T47D (cell line): ENCODE measurements at places on chromosomes 11 and 22.

DNA sequence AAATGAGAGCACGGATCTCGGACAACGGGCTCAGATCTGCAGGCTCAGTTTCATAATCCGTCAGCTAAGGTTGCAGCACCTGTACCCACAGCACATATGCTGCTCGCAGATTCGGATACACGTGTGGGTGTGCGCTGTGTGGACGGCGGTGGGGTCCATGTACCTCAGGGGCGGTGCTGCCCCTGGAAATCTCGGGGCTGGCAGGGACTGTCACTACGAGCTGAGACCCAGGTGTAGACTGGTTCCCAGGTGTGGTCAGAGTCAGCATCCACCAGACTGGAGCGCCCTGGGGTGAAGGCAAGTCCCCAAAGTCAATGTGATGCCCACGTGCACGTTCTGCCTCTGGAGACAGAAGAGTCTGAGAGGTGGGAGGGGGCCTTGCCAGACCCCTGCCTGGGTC is 989.3 kb downstream of the BRD1 start:
- no peak for DNase-seq

- DNase-seq, result no peak
These were observed 18.9 kb downstream of the EPS8L2 start for GRCh38 chr11:724778-725386.

DNA sequence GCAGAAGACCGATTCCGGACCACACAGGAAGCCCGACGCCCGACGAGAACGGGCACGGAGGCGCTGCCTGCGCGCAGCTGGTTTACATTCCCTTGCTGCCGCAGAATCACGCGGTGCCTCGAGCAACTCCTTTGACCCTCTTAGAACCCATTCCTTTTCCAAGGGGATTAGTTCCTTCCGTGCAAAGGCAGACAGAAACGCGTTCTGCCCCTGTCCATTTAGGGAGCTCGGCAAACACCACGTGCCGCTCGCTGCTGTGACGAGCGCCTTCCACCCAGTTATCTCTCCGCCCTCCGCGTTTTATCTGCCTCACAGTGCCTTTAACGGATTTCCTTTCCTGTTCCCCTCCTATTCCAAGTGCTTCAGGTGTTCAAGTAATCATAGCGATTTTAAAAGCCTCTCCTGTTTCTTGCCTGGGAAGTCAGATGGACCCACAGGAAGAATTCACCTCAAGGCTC is 24.1 kb upstream of the MICAL3 start:
- peak; percentile 16 for DNase-seq

DNA sequence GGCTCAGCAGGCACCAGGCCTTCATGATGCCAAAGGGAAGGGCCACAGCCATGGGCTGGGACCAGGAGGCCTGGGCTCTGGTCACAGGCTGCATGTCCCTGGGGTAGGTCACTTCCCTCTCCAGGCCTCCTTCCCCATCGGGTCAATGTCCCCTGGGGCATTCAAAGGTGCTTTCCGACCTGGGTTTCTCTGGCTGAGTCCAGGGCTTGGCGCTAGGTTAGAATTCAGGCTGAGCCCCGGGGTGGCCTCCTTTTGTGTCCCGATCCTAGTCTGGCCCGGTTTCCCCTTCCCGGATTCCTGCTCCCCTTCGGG is 12.2 kb downstream of the MAFF start:
- no peak for DNase-seq

GRCh38 chr11:65764434-65764833 is 16.3 kb downstream of the AP5B1 start:
- DNase-seq, result no peak

DNA sequence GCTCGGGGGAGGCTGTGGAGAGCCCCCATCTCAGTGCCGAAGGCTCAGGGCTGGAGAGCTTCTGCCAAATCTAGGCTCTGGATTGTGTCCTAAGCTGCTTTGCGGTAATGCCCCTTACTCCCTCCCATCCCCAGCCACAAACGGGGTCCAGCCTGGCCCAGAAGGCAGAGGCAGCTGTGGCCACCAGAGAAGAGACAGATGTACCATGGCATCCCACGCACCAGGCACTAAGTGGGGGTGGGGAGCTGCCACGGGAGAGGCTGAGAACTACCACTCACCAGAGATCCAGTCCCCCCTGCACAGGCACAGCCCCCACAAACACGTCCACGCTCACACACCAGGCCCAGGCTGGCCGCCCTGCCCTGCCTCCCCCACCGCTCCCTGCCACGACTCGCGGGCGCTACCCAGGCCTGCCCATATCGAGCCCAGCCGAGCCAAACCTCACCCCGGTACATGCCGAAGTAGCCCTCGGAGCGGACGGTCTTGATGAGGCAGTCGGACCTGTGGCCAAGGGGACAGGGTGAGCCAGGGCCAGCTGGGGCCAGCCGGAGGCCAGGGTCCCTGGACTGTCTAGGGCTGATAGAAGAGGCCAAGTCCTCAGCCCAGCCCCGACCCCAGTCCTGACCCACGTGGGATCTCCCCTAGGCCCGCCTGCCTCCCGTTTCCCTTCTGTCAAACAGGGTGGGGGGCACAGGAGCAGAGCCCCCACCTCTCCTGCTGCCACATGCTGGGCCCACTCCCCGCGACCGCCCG is 3.9 kb downstream of the SLC25A22 start:
- no peak for DNase-seq

GRCh38 chr11:43738600-43739409 is 58.3 kb downstream of the HSD17B12 start:
- DNase-seq, result peak; percentile 83

DNA sequence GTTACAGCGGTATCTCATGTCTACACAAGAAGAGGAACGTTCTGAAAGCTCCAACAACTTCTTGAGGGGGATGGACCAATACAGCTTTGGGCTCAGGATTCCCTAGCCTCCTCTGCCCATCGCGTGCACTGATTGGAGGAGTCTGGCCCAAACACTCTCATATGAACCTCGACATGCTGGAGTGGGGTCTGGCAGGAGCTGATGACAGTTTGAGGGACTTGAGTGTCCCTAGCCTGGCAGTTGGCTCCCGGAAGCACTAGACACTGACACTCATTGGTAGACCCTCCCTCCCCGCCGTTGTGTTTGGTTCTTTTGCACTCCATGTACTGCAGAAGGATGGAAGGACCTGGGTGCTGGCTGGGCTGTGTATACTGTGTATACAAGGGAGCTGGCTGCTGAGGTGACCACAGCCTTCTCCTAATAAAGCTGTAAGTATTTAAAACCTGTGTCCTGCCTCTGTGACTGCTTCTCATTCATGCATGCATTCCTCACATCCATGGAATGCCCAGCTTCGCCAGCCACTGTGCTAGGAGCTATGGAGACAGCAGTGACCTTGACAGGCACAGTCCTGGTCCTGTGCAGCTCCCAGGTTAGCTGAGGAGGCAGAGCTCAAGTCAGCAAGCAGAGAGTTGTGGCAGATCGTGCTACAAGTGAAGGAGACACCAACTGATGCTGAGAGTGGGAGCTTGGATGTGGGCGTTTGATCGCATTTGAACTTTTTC is 27.9 kb downstream of the ADAMTS15 start:
- DNase-seq, result no peak

DNA sequence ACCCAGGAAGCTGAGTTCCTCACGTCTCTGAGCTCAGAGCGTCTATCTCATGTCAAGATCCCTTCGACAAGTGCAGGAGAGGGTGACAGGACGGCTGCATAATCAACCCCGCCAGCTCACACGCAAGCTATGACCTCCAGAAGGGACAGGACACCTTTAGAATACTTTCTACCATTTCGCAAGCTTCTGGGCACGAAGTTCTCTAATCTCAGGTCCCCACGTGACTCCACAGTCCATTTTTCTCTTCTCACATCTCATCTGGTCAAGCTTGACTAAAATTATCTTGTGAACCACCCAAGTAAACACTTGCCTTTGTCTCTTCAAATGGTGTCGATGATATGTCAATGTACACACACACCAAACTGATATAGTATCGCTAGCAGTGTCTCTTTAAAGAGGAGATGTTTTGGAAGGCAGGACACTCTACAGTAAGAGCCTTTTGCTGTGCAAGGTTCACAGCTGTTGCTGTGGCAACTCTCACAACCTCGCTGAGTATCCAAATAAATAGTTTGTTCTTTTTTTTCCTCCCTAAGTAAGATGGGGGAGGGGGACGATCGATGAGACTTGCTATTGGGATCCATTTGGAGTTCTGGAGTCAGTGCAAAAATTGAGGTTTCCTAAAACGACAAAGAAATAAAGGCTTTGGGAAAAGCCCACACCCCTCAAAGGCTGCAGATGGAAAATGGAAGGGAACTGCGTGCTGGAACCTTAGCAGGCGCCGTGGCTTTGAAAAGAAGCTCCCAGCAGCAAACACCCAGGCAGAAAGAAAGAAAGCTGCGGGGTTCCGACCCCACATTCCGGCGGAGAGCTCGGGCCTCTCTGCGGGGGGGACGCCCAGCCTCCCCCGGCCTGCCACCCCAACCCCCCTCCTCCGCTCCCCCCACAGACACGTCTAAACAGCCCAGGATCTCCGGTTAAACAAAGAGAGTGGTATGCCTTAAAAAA is 215.4 kb upstream of the UBASH3B start:
- no peak for DNase-seq

DNA sequence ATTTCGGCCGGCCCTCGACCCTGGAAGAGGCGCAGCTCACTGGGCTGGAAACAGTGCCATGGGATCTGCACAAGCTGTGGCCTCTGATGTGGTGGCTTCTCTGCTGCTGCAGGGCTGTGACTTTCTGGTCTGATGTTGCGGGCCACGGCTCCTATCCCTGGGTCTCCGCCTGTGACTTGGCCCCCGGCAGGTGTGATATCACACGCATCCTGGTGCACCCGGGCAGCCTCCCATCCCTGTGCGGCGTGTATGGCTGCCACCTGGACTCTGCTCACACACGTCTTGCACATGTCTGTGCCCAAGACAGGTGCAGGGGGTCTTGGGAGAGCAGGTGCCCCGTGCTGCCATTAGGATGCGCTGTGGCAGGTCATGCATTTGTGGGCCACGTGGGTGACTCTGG is 31.1 kb downstream of the GRAMD4 start:
- no peak for DNase-seq

- DNase-seq, result no peak
These were observed 77.2 kb upstream of the FTH1 start for GRCh38 chr11:62044639-62045121.

- DNase-seq, result no peak
These were observed 42.3 kb downstream of the GRAMD1B start for GRCh38 chr11:123472236-123472935.

- no peak for DNase-seq
These were observed 97.4 kb downstream of the BCR start for GRCh38 chr22:23277583-23278295.

GRCh38 chr11:72741849-72742512 is 10.2 kb downstream of the ARAP1 start:
- DNase-seq, result no peak

- no peak for DNase-seq
These were observed 56.6 kb downstream of the CSNK2A3 start for GRCh38 chr11:11296434-11296833.

GRCh38 chr11:129992161-129992944 is 10.3 kb downstream of the PRDM10 start:
- DNase-seq, result peak; percentile 84

GRCh38 chr11:1760351-1761109 is 3.2 kb downstream of the CTSD start:
- no peak for DNase-seq

DNA sequence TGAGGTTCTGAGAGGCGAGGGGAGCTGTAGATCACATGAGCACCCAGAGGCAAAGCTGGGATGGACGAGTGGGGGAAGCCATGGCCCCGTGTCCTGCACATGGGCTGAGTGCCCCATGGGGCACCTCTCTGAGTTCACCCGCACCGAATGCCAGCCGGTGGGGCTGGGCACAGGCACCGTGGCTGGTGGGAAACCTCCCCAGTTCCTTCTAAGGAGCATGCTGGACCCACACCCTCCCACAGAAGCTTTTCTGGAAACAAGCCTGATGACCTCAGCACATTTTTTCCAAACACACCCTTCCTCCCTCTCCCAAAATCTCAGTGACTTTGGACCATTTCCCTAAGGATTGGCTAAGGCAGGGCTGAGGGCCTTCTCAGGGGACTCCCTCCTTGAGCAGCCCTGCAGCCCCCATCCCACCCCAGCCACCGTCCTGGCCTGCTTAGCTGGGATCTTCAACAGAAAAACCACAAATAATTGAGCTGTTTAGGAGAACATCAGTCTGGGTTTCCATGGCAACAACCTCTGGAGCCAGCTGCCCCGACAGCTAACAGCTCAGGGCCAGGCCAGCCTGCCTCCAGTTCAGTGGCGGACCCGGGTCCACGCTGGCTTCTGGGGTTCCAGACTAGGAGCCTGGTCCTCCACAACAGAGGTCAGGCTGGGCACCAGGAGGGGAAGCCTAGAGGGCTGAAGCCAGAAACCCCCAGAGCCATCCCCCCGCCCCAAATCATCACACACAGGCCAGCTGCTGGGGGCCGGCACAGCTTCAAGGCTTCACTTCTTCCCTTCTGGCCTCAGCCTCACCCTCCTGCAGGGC is 18.1 kb upstream of the LINC01488 start:
- DNase-seq, result no peak

DNA sequence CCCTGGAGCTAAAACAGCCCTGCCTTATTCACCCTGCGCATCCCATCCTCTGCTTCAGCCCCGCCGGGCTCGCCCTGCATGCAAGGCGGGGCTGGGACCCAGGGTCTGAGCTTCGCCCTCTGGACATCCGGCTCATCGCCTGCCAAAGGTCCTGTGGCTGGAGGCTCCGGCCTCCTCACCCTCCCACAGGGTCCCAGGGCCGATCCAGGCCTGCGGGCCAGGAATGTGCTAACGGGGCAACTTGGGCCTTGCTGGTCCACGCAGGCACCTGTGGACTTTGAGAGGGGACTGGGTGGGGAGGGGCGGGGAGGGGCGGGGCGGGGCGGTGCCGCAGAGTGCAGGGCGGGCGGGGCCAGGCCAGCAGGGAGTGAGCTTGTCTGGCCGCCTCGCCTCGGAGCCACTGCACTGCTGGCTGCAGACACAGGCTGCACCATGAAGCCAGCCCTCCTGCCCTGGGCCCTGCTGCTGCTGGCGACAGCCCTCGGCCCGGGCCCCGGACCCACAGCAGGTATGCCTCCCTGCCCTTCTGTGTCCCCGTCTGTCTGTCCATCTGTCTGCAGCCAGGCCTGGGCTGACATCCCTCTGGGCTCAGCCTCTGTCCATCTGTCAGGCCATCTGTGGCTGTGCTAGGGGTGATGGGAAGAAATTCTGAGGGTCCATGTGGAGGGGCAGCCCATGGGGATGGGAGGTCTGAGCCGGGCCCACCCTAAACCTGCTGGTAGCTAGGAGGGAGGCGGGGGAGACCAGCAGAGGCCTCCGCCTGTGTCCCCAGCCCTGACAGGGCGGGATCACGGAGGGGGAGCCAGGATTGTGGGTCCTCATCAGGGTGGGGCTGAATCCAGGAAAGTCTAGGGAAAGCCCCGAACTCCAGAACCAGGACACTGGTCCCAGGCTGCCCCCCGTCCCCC is at the start of gene SUSD2:
SUSD2 (plus strand) TSS at position 400 of the 908 bp plus-strand sequence; CDS start at position 433, 33 bp downstream.
- DNase-seq, result no peak

- no peak for DNase-seq
These were observed 1.4 kb upstream of the YPEL1 start for GRCh38 chr22:21736948-21737347.

- DNase-seq, result no peak
These were observed 46.1 kb downstream of the LARGE1 start for GRCh38 chr22:33874206-33874605.

GRCh38 chr11:17894929-17895658 is 117.8 kb downstream of the SERGEF start:
- no peak for DNase-seq
